ENCODE measurements at places on chromosomes 1 and 21. TPM values are rescaled to one million over a fixed set of nuclear protein-coding genes. Genes with fewer than 3 reads are reported as not detected.

The MIXL1 gene
- not detected for total RNA-seq

DNA sequence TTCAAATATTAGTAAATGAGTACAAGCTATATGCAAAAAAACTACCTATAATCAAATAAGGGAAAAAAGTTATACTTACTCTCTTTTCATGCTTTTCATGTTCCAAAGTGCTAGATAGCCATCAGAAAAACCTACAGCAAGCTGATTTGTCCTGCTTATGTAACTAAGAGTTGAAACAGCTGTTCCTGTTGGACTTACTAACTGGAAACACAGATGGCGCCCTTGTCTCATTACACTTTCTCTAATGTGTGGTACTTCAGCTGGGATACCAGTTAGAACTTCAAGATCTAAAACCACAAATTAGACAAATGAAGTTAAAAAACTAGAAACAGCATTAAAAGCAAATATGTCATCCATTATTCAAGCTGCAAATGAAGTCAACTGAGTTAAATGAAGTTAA is 24.3 kb downstream of the AHCTF1 start:
- peak overlapping the region; percentile 48 for H3K27ac ChIP-seq
- no peak overlapping the region for H3K4me3 ChIP-seq
- DNase-seq, result no peak
- H3K4me1 ChIP-seq, result peaks cover 5% of the 10 kb centered on the region
- no peaks in the 10 kb centered on the region for H3K27me3 ChIP-seq

The GIPC2 gene
- 0.32 TPM for total RNA-seq

The FCER1G gene
- total RNA-seq, result 3.7 TPM

GRCh38 chr1:70442490-70442889 is 31.4 kb downstream of the CTH start:
- peaks cover 4% of the 10 kb centered on the region for H3K36me3 ChIP-seq
- H3K4me3 ChIP-seq, result no peak overlapping the region
- H3K4me1 ChIP-seq, result peaks cover 15% of the 10 kb centered on the region
- no peak overlapping the region for H3K27ac ChIP-seq

DNA sequence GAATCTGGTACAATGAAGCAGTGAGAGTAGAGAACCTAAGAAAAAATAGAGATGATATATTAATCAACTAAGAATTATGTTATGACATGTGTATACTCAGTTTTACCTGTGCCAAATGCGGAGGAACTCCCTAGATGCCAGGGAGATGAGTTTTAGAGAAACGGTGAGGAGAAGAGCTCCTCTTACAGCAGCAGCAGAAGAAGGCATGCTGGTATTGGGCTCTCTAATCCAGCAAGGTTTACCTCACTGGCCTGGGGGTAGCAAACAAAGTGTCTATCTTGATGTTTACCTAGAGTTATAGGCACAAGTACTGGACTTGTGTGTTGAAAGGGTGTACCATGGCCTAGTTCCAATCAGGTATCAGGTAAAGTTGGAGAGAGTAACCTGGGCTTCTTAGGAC is 28.9 kb upstream of the DEPDC1 start:
- no peak overlapping the region for H3K4me3 ChIP-seq
- no peaks in the 10 kb centered on the region for H3K4me1 ChIP-seq
- H3K27me3 ChIP-seq, result no peaks in the 10 kb centered on the region

- no peak overlapping the region for H3K4me3 ChIP-seq
- DNase-seq, result no peak
Measured at GRCh38 chr1:179588425-179589024, 3.1 kb upstream of the TDRD5 start.

GRCh38 chr1:164667001-164667400 is 108.0 kb downstream of the PBX1 start:
- H3K4me3 ChIP-seq, result no peak overlapping the region
- peaks cover 1% of the 10 kb centered on the region for H3K36me3 ChIP-seq
- no peak overlapping the region for H3K27ac ChIP-seq
- H3K27me3 ChIP-seq, result no peaks in the 10 kb centered on the region
- no peak for DNase-seq

- no peaks in the 10 kb centered on the region for H3K27me3 ChIP-seq
- DNase-seq, result no peak
- peaks cover 31% of the 10 kb centered on the region for H3K4me1 ChIP-seq
- no peak overlapping the region for H3K27ac ChIP-seq
- H3K36me3 ChIP-seq, result no peaks in the 10 kb centered on the region
Measured at GRCh38 chr1:116725798-116726197, 28.4 kb upstream of the CD2 start.

GRCh38 chr1:13662493-13662892 is 37.5 kb upstream of the PRDM2 start:
- H3K4me1 ChIP-seq, result peaks cover 7% of the 10 kb centered on the region
- H3K27ac ChIP-seq, result no peak overlapping the region
- H3K4me3 ChIP-seq, result no peak overlapping the region
- H3K27me3 ChIP-seq, result peaks cover 11% of the 10 kb centered on the region
- no peak for DNase-seq

The CFAP45 gene
- 2.0 TPM for total RNA-seq

- no peaks in the 10 kb centered on the region for H3K36me3 ChIP-seq
- DNase-seq, result no peak
- no peaks in the 10 kb centered on the region for H3K27me3 ChIP-seq
- no peak overlapping the region for H3K4me3 ChIP-seq
- H3K4me1 ChIP-seq, result peaks cover 35% of the 10 kb centered on the region
Measured at GRCh38 chr21:44933199-44933917, 6.5 kb upstream of the SLX9 start.

DNA sequence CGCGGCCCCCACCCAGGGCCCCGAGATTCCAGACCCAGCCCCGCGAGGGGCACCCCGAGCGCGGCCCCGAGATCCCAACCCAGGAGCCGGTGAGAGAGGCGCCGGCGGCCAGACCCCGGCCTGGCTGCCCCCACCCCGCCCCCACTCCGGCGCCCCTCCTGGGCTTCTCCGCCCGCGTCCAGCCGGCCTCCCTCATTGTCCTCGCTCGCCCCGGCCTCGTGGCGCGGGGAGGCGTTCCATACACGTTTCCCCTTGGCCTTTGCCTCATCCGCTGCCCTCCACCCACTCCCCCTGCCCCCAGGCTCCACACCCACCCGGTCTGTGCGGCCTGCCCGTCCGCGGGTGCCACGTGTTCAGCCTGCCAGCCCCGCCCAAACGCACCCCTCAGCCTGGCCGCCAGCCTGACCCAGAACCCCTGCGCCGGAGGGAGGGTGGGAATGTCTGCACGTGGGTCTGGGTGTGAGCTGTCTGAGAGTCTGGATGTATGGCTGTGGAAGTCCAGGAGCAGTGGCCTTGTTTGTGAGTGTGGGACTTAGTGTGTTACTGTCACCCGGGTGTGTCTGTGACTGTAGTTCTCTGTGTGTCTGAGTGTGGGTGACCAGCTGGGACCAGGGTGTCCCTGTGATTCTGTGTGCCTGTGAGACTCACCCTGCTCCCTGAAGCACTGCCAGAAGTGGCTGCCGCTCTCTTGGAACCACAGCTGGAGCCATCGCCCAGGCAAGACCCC is 681 bp downstream of the B4GALT2 start:
- DNase-seq, result peak; percentile 50
- peaks cover 47% of the 10 kb centered on the region for H3K4me1 ChIP-seq
- peak overlapping the region; percentile 49 for H3K27ac ChIP-seq

DNA sequence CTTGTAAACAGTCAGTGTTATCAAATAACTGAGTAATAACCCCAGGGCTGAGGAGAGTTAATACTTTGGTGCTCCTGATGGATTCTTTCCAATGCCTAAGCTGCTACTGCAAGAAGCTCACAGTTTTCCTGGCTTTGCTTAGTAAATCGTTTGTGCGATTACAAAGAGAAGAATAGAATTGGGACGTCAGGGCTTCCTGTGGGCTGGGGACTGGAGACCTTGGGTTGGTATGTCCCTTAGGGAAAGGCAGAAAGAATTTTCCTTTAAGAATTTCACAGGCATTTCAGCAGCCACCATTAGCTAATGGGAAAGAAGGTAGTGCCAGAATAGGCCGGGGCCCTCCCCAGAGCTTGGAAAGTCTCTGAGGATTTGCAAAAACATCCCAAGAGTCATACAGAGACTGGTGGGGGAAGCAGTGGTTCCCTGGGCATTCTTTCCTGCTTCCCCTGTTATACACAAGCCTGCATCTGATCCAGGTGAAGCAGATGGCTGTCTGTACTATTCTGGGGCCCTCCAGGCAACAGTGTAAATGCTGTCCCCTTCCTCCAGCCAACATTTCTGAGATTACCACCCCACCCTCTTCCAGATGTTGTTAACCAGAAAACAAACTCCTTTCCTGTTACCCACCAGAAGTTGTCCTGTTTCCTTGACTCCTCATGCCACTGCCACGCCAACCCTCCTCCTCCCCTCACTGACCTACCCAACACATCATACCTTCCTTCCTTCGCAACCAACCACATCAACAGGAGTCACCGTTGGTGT is 40.2 kb downstream of the PLXNA2 start:
- H3K27me3 ChIP-seq, result no peaks in the 10 kb centered on the region
- no peak overlapping the region for H3K27ac ChIP-seq
- H3K36me3 ChIP-seq, result no peaks in the 10 kb centered on the region
- no peaks in the 10 kb centered on the region for H3K4me1 ChIP-seq

- H3K27me3 ChIP-seq, result no peaks in the 10 kb centered on the region
- H3K4me1 ChIP-seq, result no peaks in the 10 kb centered on the region
- peaks cover 1% of the 10 kb centered on the region for H3K36me3 ChIP-seq
- H3K4me3 ChIP-seq, result no peak overlapping the region
- no peak for DNase-seq
- no peak overlapping the region for H3K27ac ChIP-seq
Measured at GRCh38 chr1:195604287-195604686, 1004.0 kb downstream of the KCNT2 start.

DNA sequence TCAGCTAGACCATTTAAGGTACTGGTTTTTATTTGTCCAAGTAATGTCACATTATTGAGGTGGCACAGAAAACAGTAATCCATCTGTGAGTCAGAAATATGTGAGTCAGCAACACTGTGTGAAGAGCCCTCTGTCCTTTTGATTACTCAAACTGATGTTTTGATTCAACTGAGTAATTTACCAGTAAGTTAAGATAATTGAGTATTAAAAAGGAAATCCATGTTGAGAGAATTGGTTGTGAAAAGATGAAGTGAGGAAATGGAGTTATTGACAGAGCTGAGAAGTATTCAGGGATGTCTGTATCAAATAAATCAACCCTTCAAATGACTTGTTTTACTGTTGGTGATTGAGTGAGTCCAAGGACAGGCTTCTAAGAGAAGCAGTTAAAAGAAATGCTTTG is 302.7 kb upstream of the SGIP1 start:
- DNase-seq, result no peak
- peaks cover 15% of the 10 kb centered on the region for H3K4me1 ChIP-seq
- peak overlapping the region; percentile 88 for H3K27ac ChIP-seq
- no peaks in the 10 kb centered on the region for H3K36me3 ChIP-seq
- no peak overlapping the region for H3K4me3 ChIP-seq
- peaks cover 17% of the 10 kb centered on the region for H3K27me3 ChIP-seq

- peak overlapping the region; percentile 22 for H3K27ac ChIP-seq
- DNase-seq, result no peak
- H3K4me3 ChIP-seq, result no peak overlapping the region
- H3K27me3 ChIP-seq, result no peaks in the 10 kb centered on the region
Measured at GRCh38 chr1:91781371-91781825, 104.6 kb downstream of the TGFBR3 start.

DNA sequence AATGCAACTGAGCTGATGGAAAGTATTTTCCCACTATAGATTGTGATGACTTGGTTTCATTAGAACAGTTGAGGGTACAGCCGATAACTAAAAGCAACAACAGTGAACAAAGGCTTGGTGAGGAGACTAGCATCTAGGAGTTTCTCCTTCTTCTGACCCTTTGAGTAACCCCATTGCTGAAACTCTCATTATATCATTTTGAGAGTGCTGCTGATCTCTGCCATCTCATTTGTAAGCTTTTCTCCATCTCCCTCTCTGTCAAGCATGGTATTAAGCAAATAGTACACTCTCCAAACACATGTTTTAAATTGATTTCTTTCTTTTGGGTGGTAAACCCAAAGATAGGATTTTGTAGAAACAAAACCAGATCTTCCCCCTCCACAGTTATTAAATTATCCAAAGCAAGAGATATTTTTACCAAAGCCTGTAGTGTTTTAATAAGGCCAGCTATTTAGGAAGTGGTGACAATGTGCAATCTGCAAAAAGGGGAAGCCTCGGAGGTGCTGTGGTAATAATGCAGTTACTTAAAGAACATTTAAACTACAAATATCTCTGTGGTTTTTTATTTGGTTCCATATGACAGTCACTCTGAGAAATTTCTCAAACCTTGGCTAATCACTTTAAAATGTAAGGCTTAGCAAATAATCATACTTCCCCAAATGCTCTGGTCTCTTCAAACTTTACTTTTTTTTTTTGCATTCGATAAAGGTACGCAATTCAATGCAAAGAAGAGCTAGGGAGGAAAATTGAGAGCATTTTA is 287.5 kb downstream of the HLX start:
- DNase-seq, result no peak
- peaks cover 8% of the 10 kb centered on the region for H3K27me3 ChIP-seq
- H3K36me3 ChIP-seq, result no peaks in the 10 kb centered on the region
- H3K4me3 ChIP-seq, result no peak overlapping the region

Data from activated T-cell treated with anti-CD3 and anti-CD28 coated beads, Interleukin-2, amount 50 U/mL, for 72 hours (primary cell).